ENCODE measurements at places on chromosomes 11 and 22.

DNA sequence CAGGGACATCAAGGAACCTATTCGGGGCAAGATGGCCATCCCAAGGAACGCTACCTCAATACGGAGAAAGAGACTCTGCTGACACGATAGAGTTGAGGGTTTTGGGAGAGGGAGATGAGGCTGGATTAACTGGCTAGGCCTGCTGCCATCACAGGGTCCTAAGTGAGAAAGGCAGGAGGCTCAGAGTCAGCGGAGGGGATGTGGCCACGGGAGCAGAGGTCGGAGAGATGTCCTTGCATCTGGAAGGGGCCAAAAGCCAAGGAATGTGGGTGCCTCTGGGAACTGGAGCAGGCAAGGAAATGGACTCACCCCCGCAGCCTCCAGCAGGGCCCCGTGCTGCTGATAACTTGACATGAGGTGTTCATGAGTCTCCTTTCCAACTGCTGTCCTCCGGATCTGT is 31.0 kb upstream of the RFPL3 start:
- DNase-seq: no peak

- no peak for DNase-seq
Measured at GRCh38 chr11:10758957-10759356, 7.9 kb downstream of the CTR9 start.

DNA sequence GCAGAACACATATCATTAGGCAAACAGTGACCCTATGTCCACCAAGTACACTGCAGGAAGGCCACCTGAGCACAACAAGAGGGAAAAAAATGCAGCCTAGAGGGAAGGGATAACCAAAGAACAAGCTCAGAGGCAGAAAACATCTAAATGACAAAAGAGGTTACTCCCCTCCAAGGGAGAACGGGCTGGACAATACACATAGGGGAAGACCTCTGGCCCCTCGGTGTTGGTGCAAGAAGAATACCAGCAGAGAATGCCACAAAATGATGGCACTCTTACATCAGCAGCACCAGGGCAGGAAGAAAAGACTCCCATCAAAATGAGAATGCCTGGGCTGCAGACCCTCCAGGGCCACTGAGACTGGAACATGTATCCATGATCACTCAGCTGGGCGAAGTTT is 66.6 kb upstream of the OPCML start:
- DNase-seq: no peak

GRCh38 chr11:64616817-64617216 is 25.8 kb downstream of the SLC22A12 start:
- DNase-seq: no peak

- DNase-seq: no peak
Measured at GRCh38 chr11:102989379-102990047, 34.0 kb upstream of the MMP13 start.

GRCh38 chr11:112744041-112744440 is 217.2 kb upstream of the NCAM1 start:
- DNase-seq: no peak

- DNase-seq: no peak
Measured at GRCh38 chr11:48096588-48097525, 116.5 kb downstream of the PTPRJ start.

DNA sequence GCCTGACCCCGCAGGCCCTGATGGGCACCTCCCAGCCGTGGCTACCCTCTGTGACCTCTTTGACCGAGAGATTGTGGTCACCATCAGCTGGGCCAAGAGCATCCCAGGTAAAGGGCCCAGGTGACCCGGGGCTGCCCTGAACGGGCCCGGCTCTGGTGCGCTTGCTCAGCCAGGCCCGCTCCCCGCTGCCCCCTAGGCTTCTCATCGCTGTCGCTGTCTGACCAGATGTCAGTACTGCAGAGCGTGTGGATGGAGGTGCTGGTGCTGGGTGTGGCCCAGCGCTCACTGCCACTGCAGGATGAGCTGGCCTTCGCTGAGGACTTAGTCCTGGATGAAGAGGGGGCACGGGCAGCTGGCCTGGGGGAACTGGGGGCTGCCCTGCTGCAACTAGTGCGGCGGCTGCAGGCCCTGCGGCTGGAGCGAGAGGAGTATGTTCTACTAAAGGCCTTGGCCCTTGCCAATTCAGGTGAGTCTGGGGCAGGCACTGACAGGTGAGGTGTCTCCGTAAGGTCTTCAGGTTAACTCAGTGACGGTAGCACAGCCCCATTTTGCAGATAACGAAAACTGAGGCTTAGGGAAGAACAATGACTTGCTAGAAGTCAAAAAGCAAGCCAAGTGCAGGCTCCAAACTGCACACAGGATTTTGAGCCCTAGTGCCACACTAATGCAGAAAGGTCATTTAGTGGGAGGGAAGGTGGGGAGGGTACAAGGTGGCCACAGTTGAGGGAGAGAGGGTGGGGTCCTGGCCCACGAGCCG is 2.4 kb downstream of the TRMT112 start:
- no peak for DNase-seq

DNA sequence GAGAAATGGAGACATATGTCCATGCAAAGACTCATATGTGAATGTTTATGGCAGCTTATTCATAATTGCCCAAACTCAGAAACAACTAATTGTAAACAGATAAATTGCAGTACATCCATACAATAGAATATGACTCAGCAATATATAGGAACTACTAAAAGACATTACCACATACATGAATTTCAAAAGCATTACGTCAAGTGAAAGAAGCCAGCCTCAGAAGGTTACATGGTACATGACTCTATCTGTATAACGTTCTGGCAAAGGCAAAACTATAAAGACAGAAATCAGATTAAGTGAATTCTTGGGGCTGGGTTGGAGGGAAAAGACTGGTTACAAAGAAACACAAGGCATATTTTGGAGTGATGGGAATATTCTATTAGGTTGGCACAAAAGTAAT is 7.2 kb downstream of the KCTD21 start:
- no peak for DNase-seq

GRCh38 chr11:1356007-1356435 is 33.7 kb upstream of the BRSK2 start:
- DNase-seq: no peak

DNA sequence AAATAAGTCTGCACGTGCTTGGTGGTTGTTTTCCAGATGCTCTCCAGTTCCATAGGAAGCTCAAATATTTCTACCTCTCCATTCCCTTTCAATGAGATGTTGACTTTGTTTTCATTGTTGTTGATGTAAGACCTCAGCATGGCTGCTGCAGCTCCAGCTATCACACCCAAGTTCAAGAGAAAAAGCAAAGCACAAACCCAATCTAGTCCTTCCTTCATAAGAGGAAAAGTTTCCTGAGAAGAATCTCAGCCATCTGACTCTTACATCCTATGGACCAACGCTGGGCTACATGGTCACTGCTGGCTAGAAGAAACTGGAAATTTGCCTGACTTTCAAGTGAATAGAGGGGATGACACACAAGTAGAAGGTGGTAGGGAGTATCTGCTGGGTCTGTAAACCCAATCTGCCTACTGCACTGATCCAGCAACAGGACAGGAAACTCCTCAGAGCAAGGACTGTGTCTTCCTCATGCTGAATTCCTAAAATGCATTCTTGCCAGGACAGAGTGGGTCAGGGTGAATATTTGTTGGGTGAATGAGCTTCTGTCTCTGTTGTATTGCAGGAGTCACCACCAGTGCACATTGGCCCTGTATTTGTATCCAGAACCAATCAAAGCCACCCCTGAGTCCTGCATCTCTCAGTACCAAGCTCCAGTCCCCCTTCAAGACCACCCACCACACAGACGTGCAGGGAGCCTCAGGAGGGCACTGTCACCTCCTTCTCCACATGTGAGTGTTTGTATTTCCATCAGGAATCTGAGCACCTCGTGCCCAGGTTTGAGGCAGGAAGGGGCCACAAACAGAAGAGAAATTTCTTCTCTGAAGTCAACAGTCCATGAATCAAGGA is 118.0 kb upstream of the IGLL5 start:
- no peak for DNase-seq

DNA sequence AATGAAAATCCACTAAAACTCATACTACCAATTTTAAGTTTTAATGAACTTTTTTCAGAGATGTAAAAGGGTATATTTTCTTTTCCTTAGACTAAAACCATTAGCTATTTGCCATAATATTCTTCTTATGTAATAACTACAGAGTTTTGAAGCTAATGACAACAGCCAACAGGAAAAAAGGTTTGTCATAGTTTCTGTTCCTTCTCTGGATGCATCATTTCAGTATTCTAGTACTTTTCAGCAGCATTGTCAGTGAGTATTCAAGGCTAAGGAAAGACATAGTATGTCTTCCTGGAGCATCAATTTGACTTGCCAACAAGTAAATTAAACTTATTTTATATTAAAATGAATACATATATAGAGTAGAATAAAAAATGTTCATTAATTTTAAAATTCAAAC is 166.0 kb downstream of the METTL15 start:
- no peak for DNase-seq

DNA sequence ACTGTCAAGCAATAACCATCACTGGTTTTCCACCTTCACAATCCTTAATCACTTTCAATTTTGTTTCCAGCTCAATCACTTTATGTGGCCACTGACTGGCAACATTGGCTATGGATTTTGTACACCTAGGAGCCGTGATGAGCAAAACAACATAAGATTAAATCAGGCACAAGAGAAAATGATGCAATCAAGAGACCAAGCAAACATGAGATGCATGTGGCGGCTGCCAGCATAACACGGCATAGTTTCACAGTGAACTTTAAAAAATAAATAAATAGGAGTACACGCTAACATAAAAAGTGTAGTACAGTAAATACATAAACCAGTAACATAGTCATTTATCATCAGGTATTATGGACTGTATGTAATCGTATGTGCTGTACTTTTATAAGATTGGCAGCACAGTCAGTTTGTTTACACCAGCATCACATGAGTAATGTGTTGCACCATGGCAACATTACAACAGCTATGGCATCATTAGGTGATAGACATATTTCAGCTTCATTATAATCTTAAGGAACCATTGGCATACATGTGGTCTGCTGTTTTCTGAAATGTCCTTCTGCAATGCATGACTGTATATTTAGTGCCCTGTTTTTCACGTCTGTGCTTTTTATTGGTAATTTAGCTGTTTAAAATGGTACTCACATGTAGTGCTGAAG is 83.3 kb upstream of the PRDM11 start:
- DNase-seq: no peak

- no peak for DNase-seq
Measured at GRCh38 chr11:74534216-74534945, 40.9 kb upstream of the LIPT2 start.

DNA sequence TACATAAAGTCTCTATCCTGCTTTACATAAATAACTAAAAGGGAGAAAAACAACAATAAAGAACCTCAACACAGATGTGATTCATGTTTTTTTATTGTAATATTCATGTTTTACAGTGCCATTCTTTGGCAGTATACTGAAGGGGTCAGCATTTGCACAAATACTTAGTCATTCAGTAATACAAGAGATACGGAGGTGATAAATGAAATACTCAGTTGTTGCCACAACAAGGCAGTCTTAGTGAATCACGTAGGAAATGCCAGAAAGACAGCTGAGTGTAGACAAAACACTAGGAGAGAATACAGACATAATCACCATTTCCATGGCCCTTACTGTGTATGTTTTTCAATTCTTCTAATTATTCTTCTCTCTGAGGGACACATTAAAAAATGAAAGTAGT is 910.4 kb downstream of the METTL15 start:
- no peak for DNase-seq

GRCh38 chr22:47192651-47193437 is 430.4 kb downstream of the TBC1D22A start:
- no peak for DNase-seq

- no peak for DNase-seq
Measured at GRCh38 chr11:65167656-65168055, 2.4 kb upstream of the SPDYC start.

DNA sequence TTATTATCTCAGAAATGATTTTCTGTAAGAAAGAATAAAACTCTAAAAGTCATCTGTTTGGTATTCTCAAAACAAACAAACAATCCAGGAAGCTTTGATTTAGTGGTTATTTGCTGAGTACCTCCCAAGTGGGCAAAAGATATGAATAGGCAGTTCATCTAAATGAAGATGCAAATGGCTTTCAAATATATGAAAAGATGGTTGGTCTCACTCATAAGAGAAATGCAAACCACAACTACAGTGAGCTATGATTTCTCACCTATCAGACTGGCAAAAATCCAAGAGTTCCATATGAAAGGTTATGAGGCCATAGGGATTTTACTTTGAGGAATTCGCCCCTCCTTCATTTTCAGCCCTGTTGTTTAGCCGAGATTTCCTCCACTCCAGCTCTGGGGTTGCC is 11.3 kb upstream of the P2RY2 start:
- no peak for DNase-seq

GRCh38 chr22:50683994-50684371 is 11.4 kb downstream of the SHANK3 start:
- DNase-seq: no peak

GRCh38 chr11:86182976-86183584 is 61.5 kb upstream of the EED start:
- peak; percentile 22 for DNase-seq

GRCh38 chr11:13206086-13206640 is 71.4 kb upstream of the BMAL1 start:
- no peak for DNase-seq

- DNase-seq: no peak
Measured at GRCh38 chr11:44766972-44767278, 40.2 kb downstream of the TSPAN18 start.

GRCh38 chr22:37601540-37602442 is 6.8 kb upstream of the GGA1 start:
- DNase-seq: no peak

DNA sequence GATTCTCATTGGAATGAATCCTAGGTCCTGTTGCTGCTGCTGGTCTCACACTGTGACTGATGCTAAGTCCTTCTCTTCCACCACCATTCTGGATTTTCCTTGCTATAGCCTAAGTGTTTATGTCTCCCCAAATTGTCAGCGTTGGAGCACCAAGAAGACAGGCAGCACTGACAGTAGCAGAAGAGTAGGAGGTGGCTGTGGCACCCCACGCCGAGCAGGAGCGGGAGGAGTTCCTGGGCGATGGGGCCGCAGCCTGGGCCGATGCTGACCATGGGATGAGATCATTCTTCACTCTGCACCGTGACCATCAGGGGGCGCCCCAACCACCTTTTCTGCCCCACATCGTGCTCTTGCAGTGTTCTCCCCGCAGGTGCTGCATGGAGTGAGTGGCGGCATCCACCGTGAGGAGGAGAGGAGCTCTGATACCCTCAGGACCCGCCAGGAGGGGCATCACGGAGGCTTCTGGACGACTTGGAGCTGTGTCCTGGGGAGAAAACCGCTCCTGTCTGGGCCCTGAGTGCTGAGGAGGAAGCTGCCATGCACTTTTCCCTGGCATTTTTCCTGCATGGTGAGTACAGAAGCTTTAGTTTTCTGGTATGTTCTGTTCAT is 57.0 kb downstream of the LRRC74B start:
- DNase-seq: peak; percentile 83
